ENCODE measurements at places on chromosomes 2 and 18. TPM values are rescaled to one million over a fixed set of nuclear protein-coding genes. Genes with fewer than 3 reads are reported as not detected.

GRCh38 chr2:98578231-98578630 lies 30.1 kb downstream of the COA5 start:
- no peaks in the 10 kb centered on the region for H3K27me3 ChIP-seq
- no peak for DNase-seq
- no peak overlapping the region for H3K4me3 ChIP-seq
- peaks cover 62% of the 10 kb centered on the region for H3K36me3 ChIP-seq
- no peak overlapping the region for H3K27ac ChIP-seq
- no peaks in the 10 kb centered on the region for H3K4me1 ChIP-seq

- no peak overlapping the region for H3K4me3 ChIP-seq
- peaks cover 6% of the 10 kb centered on the region for H3K4me1 ChIP-seq
- H3K36me3 ChIP-seq: peaks cover 13% of the 10 kb centered on the region
- H3K27ac ChIP-seq: no peak overlapping the region
- H3K27me3 ChIP-seq: no peaks in the 10 kb centered on the region
Observed at GRCh38 chr2:239259603-239260298, 141.1 kb downstream of the HDAC4 start.

Gene MC2R
- total RNA-seq: not detected

Gene GBX2
- total RNA-seq: 0.31 TPM
